ENCODE measurements at places on chromosomes 11 and 22.
A peak's percentile ranks its signal among the peaks of the same experiment; 100 is the strongest.

- DNase-seq = no peak
These were observed 18.8 kb downstream of the GRAMD1B start for GRCh38 chr11:123448823-123449222.

DNA sequence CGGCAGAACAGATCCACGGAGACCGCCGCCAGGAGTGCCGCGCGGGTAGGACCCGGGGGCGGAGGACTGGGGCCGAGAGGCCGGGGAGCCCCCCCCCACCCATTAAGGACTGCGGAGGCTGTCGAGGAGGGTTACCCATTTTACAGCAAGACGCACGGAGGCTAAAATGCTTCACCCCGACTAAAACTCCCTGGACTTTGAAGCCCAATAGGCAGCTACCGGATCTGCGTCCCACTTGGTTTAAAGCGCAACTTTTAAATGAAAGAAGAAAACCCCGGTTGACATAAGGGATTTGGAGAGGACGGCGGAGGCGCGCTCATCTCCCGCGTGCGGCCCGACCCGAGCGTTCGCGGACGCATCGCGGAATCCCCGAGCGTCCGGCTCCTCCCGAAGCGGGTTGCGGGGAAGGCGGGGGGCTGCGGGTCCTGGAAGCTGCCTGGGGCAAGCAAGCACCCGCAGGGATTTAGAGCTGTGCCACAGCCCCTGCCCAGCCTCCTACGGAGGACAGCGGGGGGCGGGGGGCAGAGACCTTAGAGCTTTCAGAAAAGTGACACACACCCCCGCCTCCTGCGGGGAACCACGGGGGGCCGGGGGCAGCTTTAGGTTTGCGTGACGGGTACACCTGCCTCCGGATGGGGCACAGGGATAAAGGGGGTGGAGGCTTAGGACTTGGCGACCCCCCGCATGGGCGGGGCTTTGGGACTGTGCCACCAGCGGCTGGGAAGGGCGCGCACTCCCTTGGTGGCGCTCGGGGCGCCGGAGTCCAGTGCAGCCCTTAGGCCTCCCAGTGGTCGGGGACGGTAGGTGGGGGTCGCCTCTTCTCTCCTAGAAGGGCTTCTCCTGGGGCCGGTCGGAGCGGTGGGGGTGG is 760 bp upstream of the CELSR1 start:
- DNase-seq = no peak

- no peak for DNase-seq
These were observed 489.2 kb upstream of the CNTN5 start for GRCh38 chr11:98531576-98531975.

DNA sequence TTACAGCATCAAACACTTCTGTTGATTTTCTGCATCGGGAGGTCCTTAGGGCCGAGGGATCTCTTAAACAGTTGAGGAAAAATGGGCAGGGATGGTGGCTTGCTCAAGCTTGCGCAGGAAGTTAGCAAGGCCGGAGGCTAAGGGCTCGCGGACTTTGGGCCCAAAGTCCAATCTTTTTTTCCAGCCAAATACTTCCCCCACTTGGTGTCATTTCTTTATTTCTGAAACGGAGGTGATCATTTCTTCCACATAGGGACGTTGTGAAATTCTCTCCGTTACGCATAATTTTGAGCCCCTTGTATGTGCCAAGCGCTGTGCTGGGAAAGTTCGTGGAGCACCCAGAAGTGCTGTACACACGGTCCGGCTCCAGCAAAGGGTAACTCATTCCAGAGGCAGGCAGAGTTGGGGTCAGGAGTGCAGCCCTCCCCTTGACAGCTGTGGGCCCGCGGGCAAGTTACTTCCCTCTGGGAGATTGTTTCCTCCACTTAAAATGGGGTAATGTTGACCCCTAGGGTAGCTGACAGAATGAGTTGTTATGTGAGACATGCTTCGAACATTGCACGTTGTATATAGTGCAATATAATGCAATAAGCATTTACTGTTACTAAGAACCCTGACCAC is 809 bp downstream of the MIEF1 start:
- DNase-seq = no peak

- DNase-seq = peak; percentile 67
These were observed at the start of gene ESAM for GRCh38 chr11:124762105-124762623. Gene ESAM, minus strand, starts transcription at chr11:124762290. Its CDS starts 136 bp downstream, at chr11:124762154.

GRCh38 chr11:117458275-117459122 is 130.8 kb downstream of the CEP164 start:
- DNase-seq = no peak

- DNase-seq = no peak
These were observed 175.7 kb downstream of the TMEM135 start for GRCh38 chr11:87213444-87213843.

DNA sequence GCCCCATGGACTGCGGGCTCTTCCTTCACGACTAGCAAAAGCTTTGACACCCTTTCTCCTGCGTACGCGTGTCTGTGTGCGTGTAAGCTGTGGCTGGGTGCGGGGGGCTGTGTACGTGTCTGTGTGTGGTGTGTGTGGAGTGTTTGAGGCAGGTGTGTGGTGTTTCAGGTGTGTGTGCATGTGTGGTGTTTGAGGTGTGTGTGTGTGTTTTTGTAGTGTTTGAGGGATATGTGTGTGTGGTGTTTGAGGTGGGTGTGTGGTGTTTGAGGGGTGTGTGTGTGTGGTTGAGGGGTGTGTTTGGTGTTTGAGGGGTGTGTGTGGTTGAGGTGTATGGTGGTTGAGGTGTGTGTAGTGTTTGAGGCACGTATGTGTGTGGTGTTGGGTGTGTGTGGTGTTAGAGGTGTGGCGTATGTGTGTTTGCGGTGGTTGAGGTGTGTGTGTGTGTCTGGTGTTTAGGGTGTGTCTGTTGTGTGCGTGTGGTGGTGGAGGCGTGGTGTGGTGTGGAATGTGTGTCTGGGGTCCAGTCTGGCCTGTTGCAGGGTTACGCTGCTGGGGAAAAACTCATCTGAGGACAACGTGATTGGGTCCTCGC is 687 bp upstream of the ARSA start:
- DNase-seq = peak; percentile 70

DNA sequence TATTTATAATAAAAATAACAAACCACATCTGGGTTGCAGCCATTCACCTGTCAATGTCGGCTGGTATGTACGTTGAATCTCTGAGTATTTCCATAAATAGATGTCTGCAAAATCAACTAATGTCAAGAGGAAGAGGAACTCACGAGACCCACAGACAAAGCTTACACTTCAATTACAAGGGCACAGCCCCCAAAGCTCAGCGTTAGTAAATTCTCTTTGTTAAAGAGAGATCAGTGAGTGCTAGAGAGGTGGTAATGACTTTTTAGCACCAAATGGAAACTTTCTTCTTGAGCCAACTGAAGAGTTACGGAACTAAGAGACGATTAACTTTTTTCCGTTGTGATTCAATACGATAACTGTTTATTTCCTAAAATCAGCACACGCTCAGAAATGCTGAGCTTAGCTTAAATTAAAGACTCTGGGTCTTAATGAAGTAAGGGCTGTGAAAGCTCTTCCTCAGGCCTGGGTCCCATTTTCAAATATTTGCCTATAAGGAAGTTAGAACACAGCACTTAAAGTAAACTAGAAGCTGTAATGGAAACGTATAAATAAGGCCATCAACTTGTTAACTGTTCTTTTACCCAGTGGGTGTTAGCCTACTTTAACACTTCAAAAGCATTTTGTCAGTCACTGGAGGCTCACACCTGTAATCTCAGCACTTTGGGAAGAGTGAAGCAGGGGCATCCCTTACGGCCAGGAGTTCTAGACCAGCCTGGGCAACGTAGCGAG is 22.8 kb upstream of the TFIP11 start:
- DNase-seq = no peak

DNA sequence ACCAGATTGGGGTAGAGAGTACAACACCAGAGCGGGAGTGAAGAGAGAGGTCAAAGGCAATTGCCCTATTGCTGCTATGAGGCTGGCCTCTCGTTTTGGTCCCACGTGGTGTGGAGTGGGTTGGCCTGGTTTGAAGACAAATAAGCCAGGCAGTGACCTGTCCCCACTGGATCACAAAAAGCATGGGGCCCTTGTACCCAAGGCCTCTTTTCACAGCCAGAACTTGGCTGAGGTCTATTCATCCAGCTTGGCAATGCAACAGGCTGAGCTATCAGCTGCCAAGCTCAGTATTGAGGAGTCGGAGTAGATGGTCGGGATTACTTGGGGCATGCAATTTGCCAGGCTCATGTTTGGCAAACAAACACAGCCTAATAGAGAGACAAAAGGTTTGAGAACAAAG is 19.2 kb upstream of the GALNT18 start:
- DNase-seq = no peak

DNA sequence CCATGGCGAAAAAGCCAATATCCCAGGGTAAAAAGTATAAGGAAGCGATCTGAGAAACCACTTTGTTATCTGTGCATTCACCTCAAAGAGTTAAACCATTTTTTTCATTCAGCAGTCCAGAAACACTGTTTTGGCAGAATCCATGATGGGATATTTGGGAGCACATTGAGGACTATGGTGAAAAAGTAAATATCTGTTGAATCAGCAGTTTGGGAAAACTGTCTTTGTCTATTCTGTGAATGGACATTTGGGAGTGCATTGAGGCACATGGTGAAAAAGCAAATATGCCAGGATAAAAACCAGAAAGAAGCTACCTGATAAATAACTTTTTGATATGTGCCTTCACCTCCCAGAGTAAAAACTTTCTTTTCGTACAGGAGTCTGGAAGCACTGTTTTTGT is 187.4 kb downstream of the OR4A47 start:
- DNase-seq = no peak

DNA sequence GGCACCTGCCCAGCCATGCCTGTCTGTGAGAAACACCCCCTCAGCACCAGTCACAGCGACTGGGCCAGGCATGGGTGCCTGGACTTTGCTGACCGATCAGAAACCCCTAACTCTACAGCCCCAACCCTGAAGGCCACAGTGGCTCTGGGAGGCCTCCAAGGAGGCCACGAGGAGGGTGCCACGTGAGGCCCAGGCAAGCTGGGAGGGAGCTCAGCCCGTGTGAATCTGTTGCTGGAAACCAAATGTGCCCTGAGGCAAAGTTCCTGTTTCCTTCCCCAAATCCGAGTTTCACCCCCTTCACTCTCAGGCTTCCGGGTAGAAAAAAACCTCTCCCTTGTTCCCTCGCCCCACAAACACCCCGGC is 1.3 kb downstream of the UNC93B1 start:
- no peak for DNase-seq

- DNase-seq = no peak
These were observed 75.2 kb downstream of the DHCR7 start for GRCh38 chr11:71372693-71373657.

GRCh38 chr22:27385261-27385998 is 416.1 kb downstream of the MN1 start:
- DNase-seq = no peak

DNA sequence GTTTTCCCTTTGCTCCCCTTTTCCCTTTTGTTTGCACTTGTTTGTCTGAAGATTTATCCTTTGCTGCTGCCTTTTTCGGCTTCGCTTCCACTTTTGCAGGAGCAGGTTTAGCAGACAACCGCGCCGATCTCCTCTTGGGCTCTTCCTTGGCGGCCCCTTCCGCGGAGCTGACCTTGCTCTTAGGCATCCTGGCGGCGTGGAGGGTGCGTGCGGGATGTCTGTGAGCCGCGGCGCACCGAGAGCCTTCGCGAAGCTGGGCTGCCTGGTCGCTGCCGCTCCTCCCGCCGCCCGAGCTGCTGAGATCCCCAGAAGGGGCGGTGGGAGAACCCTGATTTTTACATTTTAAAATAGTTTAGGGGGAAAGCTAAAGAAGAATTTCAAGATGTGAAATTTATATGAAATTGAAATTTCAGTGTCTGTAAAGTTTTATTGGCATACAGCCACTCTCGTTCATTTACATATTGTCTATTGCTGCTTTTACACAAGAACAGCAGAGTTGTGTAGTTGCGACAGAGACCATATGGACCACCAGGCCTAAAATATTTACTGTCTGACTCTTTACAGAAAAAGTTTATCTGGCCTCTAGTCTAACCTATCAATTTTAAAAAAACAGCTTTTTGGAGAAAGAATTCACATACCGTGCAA is 105.2 kb upstream of the RRM1 start:
- no peak for DNase-seq

DNA sequence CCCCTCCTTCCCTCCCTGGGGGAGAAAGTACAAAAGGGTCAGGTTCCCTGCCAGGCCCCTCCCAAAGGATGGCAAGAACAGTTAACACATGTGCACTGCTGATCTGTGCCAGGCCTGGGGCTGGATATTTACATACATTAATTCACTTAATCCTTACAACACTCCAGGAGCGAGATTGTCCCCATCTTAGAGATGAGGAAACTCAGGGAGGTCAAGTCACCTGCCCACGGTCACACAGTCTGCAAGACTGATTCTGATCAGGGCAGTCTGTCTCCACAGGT is 36.5 kb downstream of the NECTIN1 start:
- DNase-seq = no peak

DNA sequence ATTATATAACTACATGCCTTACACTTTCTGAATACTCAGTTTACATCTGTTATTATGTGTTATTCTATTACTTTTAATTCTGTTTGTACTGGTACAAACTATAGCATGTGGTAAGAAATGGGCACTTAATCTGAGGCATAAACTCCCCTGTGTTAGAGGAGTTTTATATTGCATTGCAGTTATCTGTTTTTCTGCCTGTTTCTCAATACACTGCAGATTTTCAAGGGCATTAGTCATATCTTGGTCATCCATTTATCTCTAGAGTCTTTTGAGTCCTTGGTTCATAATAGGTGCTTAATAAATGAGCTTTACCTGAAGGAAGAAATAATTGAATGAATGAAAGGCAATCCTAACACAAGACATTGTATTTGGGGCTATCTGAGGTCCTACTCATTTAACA is 182.9 kb upstream of the CTSC start:
- DNase-seq = no peak

GRCh38 chr11:113404859-113405430 is 17.4 kb downstream of the ANKK1 start:
- DNase-seq = no peak

GRCh38 chr22:26553056-26553752 is 36.7 kb downstream of the TPST2 start:
- no peak for DNase-seq

GRCh38 chr11:2835296-2835695 is 50.3 kb downstream of the CDKN1C start:
- no peak for DNase-seq

GRCh38 chr11:16126362-16126761 is 230.0 kb downstream of the SOX6 start:
- DNase-seq = no peak

DNA sequence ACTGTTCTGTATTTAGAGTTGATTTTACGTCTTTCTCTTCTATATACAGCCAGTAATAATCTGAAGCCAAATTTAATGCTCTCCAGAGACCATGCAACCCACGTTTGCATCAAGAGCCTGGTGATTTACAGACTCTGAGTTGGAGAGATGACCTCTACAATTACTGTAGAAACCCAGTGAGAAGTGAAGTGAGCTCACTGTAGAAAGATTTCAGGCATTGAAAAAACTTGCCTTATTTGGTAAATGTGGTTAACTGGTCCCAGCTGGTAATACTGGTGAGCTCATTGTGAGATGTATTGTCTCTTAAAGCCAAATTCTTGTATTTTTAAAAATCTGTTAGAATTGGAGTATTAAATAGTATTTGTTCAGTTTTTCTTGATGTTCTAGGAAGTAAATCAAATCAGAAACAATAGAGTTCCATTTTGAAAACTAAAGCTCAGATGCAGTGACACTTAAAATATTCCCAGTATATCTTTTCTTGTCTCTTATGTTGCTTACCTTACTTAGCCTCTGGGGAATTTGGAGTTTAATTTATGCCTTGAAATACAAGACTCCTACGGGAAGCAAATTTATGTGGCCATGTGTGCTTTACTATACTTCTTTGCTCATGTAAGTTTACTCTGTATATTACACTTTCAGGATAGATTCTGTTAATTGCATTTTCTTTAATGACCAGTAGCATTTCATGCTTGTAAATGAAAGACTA is 189.9 kb downstream of the ARHGAP42 start:
- DNase-seq = no peak

Data from CD4-positive, alpha-beta T cell treated with Interferon gamma for 1 hour (primary cell).